Hematopoietic multipotent progenitor cell treated with erythropoietin and hydrocortisone succinate and interleukin-3 and kit ligand, for 4 days (in vitro differentiated cells): ENCODE measurements at places on chromosomes 7 and 10.
A peak's percentile ranks its signal among the peaks of the same experiment; 100 is the strongest.

DNA sequence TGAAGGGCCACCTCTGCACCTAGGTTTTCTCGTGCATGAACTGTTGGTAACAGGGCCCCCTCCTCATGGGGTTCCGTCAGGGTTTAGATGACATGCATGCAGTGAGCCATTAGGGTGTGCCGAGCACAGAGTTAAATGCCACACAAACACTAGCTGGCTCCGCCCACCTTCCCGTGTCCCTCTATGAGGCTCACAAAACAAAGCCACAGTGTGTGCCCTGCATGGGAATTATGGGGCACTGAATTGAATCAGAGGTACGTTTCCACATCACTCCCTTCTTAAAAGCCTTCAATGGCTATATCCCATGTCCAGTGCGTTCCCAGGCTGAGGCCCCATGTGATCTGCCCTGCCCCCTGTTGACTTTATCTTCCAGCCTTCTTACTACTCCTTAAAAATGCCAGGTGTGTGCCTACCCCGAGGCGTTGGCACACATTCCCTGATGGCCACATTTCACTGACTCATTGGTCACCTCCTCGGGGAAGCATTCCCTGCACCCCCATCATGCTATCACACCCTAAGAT, 35.7 kb downstream of the GSDME start:
- DNase-seq = no peak

- DNase-seq = no peak
Measured at GRCh38 chr7:2936891-2937580, 92.9 kb upstream of the GNA12 start.

DNA sequence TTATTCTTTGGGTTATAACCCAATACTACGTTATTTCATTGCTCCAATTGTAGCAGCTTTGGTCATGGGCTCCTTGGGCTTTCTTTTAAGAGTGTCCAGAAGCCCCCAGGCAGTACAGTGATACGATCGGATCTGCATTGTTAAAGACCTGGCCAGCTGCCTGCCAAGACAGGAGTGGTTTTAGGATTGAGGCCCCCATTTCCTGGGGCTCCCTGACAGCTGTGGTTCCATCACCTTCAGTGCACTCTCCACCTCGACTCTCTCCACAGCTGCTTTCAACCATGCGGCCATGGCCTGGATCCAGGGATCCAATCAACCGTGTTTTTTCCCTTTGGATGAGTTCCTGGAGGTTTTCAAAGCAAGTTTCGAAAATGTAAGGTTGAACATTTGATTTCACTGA, 123.4 kb upstream of the BTBD16 start:
- no peak for DNase-seq

DNA sequence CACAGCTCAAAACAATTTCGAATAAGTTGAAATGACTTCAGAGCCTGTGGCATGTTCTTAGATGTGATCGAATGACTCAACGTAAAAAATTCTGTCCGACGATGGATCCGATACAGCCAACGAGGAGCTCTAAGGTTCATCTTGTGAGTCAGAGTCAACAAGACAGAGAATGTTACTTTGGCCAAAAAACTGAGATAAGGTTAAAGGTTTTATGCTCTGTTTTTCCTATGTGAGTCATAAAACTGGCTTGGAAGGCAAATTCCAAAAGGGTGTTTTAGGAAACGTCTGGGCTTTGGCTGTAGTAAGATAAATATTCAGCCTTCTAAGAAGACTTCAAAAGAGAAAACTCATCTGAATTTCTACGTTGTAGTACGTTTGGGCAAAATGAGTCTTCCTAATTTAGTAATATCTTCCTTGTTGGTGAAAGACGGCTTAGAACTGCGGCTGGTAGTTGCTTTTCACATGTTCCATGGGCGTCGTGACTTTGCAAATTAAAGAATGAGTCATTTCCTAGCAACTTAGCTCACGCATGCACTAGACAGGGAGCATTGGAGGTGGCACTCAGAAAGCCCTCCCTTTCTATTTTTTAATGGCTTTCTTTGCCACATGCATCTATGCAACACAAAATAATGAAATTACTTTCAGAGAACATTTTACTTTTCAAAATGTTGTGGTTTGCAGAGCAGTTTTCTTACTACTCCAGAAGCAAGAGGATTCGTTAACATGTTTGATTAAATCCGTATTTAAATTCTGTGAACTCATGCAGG, 28.2 kb downstream of the PFKP start:
- peak; percentile 97 for DNase-seq

- no peak for DNase-seq
Measured at GRCh38 chr7:47036909-47037308, 545.0 kb downstream of the TNS3 start.

- no peak for DNase-seq
Measured at GRCh38 chr10:49597426-49598163, 12.5 kb upstream of the SLC18A3 start.

DNA sequence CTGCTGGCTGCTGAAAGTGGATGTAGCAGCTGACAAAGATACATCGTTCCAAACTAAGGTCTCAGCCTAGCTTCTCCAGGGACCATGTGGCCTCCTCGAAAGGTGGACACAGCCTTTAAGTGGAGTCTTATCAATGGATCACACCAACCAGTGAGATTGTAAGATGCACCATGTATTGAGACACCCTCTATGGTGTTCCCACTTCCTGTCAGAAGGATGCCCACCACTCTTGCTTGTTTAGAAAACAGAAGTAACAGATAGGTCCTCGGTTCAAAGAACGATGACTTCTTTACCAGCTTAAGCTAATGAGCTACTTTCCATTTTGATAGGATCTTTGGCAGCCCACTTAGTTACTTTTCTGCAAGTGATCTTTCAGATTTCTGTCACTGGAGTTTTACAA, 34.3 kb downstream of the SLC25A13 start:
- peak; percentile 51 for DNase-seq

GRCh38 chr10:123136221-123136805, 543 bp downstream of the HMX3 start:
- DNase-seq = no peak
